ENCODE measurements at places on chromosomes 12 and 14.

GRCh38 chr12:74426091-74426490 is 111.5 kb upstream of the ATXN7L3B start:
- DNase-seq, result no peak

DNA sequence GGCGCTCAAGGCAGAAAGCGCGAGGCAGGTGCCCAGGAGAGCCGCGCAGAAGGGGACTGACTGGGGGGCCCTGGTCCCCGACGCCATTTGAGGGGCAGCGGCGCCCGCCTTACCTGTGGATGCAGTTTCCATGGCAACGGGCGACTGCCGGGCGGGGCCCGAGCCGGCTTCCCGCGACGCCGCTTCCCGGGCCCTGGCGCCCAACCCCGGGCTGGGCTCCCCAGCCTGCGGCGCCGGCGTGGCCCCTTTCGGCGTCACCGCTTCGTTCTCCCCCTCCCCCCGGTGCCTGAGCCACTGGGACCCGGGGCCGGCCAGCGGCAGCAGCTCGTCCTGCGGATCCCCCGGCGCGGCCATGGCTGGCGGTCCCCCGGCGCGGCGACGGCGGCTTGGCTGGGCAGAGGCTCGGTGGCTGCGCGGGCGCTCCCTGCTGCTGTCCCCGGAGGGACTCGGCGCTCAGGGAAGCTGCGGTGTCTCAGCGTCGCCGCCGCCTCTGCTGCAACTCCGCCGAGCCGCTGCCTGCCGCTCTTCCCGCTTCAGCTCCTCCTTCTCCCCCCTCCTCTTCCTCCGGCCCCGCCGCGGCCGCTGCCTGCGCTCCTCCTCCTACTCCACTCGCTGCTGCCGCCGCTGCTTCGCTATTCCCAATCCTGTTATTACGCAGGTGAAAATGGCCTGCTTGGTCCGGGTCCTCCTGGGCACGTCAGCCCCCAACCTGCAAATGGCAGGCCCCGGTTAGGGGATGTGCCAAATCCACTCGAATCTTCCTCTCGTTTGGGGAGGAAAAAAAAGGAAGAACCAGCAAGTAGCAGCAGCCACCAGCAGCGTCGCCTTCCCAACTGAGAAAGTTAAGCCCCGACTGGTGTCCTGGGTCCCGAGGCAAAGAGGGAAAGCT is at the start of gene RTN1:
TSS of gene RTN1 (minus strand) at position 500 of the 889 bp plus-strand sequence. CDS start at position 354, 146 bp downstream.
- no peak for DNase-seq

GRCh38 chr12:95731519-95731958 is 59.0 kb downstream of the NTN4 start:
- no peak for DNase-seq

DNA sequence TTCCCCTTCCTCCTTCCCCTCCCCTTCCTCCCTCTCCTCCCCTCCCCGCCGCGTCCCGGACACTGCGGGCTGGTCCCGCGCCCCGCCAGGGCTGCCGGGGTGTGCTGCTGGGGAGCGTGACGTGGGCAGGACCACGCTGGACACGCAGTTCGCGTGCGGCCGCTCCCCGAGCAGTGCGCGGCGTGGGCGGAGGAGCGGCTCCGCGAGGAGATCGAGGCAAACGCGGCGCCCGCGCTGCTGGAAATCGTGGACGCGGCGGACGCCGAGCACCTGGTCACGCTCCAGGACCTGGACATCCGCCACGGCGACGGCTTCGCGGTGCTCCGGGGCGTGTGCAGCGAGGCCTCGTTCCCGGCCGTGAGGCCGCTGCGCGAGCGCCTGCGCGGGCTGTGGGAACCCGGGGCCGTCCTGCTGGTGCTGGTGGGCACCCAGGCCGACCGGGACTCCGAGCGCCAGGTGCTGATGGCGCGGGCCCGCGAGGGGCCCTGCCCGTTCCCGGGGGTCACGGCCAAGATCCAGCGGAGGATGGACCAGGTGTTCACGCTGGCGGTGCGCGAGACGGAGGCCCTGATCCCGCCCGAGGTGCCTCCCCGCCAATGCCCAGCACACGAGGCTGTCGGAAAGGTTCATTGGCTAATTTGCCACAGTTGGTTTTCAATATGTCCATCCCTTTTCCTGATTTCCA is 84.3 kb downstream of the TNFAIP2 start:
- no peak for DNase-seq
